ENCODE measurements at places on chromosomes 6 and 20.

- DNase-seq = no peak
Observed at GRCh38 chr6:168022488-168023321, 25.2 kb downstream of the KIF25 start.

DNA sequence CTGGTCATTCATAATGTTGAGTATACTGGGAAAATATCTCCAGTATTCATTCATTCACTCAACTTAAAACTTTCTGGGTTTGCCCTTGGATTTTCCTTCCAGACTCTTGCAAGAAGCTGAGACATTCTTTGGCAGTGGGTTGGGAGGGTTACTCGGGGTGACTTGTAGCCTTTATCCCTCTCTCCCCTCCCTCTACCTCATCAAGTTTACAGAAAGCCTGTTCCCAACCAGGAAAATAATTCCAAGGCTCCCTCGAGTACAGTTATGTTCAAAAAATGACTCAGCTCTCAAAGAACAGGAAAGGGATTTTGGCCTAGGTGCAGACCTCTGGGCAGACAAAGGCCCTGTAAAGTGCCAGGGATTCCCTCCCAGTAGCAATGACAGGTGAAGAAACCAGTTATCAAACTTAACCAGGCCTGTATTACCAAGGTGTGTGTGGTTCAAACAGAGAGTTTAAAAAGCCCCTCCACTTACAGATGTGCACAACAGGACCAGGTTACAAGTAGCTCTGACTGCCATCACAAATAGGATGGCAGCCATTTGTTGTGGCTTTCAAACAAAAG, 22.2 kb downstream of the FKBP1A start:
- DNase-seq = no peak

- DNase-seq = no peak
Observed at GRCh38 chr6:1784422-1784884, 174.7 kb downstream of the FOXC1 start.

GRCh38 chr6:52953911-52954839, 40.9 kb downstream of the GSTA4 start:
- no peak for DNase-seq

GRCh38 chr6:6176127-6176526, 144.3 kb downstream of the F13A1 start:
- no peak for DNase-seq

GRCh38 chr6:35341557-35341956, 801 bp upstream of the PPARD start:
- DNase-seq = no peak

DNA sequence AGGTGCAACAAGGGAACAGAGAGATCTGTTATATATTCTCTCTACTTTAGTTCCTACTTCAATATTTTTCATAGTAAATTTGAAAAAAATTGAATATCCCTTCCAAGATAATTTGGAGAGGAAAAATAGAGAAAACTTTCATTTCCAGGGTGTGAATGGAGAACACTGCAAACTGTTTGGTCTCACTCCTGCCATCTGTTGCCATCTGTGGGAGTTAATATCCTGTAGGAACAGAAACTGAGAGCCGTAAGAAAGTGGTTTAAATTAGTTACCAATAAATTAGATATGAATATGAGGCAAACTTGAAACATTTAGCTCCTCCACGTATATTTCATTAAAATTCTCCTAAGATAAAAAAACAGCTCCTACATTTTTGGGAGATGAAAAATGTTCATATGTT, 4.2 kb downstream of the ZNF337 start:
- no peak for DNase-seq

DNA sequence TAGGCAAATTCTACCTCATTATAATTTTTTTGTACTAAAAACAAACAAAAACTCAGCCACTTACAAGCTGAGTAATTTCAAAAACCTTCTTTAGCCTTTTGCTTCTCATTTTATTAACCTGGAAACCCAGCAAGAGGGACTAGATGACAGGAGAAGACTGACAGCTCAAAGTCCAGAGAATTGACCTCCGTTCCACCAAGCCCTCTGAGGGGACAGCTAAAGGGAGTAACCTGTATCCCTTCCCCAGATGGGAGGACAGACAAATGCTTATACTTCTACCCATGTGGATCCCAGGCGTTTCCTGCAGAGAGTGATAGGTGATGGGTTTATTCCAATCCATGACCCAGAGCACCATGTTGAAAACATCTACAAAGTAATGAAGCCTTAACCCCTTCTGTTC, 18.5 kb upstream of the MTRES1 start:
- DNase-seq = no peak

- no peak for DNase-seq
Observed at GRCh38 chr6:38268342-38268741, 371.4 kb downstream of the BTBD9 start.

DNA sequence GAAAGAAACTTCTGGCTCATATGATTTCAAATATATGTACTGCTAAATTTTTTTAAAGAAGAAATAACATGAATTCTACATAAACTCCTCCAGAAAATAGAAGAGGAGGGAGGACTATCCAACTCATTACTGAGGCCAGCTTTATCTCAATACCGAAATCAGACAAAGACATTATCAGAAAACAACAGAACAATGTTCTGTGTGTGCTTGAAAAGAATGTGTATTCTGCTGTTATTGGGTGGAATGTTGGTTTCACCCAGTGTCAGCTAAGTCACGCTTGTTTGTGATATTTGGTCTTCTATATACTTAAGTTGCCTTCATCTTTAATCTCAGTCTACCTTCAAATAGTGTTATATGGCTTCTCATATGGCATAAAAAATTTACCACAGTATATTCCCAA, 18.6 kb upstream of the ELOVL2 start:
- DNase-seq = no peak

DNA sequence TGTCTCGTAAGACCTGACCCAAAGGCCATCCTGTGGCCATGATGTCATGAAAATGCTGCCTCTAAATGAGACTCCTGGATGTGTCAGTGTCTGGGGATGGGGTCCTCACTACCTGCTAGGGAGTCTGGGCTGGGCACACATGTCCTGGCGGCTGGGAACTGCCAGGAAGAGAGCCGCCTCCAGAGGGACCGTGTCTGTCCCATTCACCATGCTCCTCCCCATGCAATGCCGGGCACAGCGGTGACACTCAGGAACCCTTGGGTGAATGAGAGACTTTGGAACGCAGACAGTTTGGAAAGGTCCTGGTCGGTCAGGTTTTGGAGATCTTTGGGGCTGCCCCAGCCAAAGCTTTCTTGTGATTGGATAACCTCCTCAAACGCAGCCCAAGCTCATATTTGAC, 40.1 kb upstream of the GTSF1L start:
- no peak for DNase-seq

DNA sequence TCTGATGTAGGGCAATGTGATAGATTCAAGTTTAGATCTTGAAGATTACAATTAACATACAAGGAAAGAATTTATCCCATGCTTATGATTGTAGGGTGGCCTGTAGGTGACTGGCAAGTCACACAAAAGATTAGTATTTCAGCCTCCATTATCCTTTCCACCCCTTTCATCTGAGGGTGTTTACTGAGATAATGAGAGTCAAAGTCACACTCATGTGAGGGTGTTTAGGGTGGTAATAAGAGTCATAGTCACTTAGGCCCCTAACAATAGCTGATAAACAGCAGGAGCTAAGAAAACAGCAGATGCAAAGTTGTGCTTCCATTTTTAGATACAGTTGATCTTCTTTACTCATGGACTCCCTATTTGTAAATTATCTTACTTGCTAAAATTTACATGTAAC, 11.4 kb downstream of the FAM184A start:
- DNase-seq = no peak

DNA sequence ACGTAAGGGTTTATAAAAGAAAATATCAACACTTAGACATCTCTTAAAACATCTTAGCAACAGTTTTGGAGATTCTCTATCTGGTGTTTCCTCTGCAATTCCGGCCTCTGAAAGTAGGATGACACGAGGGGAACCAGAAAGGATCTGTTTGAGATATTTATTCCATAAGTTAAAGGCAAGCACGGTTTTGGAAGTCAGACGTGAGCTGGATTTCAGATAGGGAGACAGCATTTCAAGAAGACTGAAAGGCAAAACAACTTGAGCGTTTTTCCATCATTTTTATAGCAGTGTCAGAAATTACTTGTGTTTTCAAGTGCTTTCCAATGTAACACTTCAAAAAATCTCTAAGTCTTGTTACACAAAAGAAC, 52.9 kb upstream of the BTN3A2 start:
- DNase-seq = no peak

- DNase-seq = no peak
Observed at GRCh38 chr6:125816828-125817280, 26.1 kb downstream of the NCOA7 start.

- no peak for DNase-seq
Observed at GRCh38 chr20:41619360-41620100, 1.4 kb upstream of the CHD6 start.

DNA sequence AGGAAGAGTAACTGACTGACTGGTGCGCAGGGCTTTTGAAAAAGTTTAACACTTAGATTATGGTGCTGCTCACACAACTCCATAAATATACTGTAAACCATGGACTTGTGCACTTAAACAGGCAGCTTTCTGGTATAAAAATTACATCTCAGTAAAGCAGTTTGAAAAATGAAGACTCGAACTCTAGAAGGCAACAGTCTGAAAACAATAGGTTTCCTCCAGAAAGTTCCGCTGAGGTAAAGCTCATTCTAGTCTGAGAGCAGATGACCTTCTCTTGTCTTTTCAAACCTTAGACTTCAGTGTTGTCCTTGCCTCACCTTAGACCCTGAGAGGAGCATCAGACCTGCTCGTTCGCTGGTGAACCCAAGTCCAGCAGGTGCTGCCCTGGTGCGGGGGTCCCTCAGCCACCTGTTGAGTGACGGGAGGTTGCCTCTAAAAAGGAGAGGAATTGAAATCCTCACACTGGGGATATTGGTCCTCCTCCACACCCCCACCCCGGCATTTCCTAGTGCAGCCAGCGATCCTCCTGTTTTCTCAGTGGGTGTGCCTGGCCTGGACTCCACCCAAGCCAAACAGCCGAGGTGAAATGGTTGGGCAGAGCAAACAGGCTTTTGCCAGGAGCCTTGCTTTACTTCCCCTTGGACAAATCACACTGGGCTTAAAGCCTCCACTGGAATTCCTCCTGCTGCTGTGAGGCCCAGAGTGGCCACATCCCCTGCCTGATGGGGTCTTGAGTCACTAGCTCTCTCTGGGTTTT, 14.7 kb upstream of the PYGB start:
- DNase-seq = no peak

DNA sequence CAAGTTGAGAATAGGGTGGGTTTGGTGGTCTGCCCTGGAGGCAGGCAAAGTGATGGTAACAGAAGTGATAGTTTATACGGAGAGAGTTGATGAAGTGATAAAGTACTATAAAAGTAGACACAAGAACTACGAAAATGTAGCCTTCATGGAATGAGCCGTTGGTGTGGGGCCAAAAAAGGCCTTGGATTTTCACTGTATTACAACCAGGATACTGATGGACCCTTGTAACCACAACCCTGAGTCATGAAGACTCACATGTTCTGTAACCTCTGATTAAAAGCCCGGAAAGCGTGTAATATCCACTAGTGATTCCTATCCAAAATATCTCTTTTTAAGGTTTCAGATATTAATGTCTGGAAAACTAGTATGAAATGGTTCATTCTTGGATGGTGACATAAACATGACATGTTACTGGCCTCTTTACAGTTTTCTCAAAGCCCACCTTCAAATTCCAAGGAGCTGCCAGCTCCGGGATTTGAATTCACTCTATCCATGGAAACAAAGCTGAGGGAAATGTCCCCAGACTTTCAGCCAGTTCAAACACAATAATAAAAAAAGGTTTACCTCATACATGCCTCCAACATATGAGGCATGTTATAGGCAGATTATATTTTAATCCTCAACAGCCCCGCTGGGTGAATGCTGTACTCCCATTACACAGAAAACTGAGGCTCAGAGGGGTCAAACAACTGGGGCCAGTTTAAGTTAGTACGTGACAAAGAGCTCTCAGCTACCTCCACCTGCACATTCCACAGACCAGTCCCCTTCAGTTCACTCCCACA, 55.4 kb downstream of the MRPL14 start:
- DNase-seq = no peak

DNA sequence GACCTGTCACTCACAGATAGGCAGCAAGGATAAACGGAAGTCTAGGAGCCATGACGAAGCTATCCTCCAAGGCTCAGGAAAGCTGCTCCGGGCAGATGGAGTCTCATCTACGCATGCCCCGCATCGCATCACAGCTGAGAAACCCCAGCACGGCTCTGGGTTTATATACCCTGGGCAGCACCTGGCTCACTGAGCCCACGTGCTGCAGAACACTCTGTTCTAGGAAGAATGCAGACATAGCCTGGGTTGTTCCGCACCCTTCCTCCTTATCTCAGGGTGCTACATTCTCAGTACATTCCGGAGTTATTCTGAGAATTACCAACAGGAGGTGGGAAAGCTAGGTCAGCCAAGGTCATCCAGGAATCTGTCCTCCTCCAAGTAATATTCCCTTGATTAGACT, 260.4 kb downstream of the CBLN4 start:
- no peak for DNase-seq

DNA sequence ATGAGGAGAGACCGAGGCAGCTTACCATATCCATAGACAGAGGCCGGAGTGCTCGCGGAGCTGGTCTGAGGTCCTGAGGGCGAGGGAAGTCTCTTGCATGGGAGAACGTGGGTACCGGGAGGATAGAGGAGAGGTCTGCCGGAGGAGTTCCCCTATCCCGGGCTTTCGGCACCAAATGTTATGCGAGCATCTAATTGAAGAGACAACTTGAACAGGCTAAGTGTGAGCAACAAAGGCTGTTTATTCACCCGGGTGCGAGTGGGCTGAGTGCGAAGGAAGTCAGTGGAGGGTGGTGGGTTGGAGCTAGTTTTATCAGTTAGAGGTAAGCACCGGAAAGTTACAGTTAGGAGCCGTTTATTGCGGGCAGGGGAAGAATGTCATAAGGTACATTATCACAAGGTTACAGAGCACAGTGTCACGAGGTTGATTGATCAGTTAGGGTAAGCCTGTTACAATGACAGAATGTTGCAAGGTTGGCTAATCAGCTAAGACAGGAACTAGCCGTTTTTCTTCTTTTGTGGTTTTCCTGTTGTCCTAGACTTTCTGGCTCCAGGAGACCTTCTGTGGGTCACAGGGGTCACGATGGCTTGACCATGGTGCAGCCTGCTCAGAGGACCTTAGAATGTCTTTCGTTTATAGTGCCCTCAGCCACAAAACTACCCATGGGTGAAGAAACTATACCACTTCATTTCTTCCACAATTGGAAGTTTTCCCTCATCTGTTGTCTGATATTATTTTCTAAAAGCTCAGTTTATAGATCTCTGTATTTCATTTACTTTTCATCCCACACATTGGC, 746.0 kb upstream of the ADGRB3 start:
- no peak for DNase-seq

- no peak for DNase-seq
Observed at GRCh38 chr20:2340136-2340535, 40.6 kb upstream of the TGM6 start.

DNA sequence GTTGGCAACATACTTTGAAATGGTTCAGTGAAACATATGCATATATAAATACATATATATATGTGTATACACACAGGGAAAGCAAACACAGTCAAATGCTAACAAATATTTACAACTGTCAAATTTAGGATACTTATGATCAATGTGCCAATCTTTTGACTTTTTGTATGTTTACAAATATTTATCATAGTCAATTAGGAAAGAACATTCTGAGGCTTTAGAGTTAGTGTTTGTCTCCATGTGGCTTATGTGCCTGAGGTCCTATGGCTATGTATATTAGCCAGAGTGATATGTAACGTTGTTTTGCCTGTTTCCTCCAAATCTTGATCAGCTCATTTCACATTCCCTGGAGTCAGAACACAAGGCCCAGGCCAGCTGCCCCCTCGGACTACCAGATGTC, 126.5 kb upstream of the MAN1A1 start:
- no peak for DNase-seq
